Stimulated activated CD8-positive, alpha-beta memory T cell treated with anti-CD3 and anti-CD28 coated beads, Interleukin-15, amount 100 ng/mL, for 4 hours (primary cell): ENCODE measurements at places on chromosomes 6 and 20.

DNA sequence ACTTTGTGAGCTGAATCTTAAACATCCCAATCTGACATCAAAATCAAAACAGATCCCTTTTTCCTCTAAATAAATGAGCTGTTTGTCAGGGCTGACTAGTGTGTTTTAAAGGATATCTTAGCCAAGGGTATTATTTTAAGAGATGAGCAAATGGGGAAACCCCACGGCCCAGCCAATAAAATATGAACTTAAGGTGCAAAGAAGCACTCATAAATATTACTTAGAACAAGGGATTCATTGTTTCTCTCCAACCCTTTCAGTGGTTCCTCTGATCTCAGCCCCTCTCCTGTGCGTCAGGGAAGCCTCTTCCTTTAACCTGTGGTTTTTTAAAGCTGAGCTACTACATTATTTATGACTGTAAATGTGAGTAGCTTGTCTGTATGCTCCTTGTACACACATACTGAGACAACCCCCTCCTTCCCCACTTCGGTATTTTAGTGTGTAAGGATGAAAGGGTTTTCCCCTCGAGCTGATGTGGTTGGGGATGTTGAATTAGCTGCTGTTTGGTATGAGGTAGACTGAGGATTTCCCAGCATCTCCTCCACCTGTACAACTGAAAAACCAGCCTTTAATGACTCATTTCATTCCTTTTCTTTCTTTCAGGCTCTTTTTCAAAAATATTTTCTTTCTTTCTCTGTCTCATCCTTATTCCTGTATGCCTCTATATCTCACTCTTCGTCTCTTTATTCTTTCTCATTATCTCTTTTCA, 6.5 kb downstream of the BMP5 start:
- DNase-seq, result no peak

DNA sequence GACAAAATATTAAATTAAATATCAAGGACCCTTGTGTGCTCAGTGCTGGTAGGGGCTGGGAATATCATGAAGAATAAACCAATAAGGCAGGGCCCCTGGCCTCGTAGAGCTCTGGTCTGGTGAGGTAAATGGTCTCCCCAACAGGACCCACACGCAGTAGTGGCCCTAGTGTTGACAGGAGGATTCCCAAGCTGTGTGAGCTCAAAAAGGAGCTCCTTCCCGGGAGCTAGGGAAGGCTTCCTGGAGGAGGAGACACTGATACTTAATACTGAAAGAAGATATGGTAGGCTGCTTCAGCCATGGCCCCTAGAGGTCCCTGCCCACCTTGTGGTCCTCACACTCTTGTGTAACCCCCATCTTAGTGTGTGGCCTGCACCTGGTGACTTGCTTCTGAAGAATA, 209.1 kb downstream of the NFATC2 start:
- no peak for DNase-seq

GRCh38 chr6:93894521-93894920, 475.2 kb upstream of the EPHA7 start:
- no peak for DNase-seq

DNA sequence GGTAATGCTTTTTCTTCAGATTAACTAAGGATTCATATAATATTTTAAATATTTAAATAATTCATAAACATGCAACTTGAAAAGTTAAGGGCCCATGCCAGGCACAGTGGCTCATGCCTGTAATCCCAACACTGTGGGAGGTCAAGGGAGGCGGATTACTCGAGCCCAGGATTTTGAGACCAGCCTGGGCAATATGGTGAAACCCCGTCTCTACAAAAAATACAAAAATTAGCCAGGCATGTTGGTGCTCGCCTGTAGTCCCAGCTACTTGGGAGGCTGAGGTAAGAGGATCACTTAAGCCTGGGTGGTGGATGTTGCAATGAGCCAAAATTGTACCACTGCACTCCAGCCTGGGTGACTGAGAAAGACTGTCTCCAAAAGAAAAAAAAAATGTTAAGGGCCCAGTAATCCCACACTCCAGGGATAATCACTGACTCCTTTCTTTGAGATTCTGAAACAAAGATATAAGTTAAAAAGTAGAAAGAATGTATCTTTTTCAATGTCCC, 7.9 kb upstream of the RIN2 start:
- no peak for DNase-seq

- no peak for DNase-seq
Measured at GRCh38 chr6:1679688-1680068, 70.0 kb downstream of the FOXC1 start.

GRCh38 chr6:148177589-148178233, 164.9 kb upstream of the SASH1 start:
- DNase-seq, result no peak

GRCh38 chr6:142823256-142823902, 121.6 kb downstream of the HIVEP2 start:
- no peak for DNase-seq

DNA sequence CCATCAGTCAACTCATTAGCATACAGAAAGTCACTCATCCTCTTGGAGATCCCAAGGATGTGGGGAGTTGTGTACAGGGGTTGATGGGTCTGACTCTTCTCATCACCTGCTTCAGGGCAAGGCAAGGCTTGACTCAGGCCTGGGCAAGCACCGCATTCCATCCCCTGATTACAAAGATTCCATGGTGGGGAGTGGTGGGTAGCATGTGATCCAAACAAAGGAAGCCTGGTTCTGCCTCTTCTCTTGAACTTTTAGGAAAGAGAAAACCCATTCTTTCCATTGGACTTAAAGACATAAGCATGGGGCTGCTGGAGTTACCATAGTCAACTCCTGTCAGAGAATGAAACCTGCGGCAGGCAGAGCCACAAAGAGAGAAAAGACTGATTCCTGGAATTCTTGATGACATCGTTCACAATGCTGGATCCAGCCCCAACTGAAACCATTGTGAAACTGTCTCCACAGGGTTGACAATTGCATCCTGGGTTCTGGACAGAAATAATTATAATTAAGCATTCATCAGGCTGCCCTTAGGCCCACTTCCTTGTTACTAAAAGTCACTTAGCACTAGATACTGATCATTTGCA, 235.8 kb upstream of the KCNG1 start:
- no peak for DNase-seq

- DNase-seq, result no peak
Measured at GRCh38 chr20:18886756-18887155, 73.2 kb downstream of the SCP2D1 start.

DNA sequence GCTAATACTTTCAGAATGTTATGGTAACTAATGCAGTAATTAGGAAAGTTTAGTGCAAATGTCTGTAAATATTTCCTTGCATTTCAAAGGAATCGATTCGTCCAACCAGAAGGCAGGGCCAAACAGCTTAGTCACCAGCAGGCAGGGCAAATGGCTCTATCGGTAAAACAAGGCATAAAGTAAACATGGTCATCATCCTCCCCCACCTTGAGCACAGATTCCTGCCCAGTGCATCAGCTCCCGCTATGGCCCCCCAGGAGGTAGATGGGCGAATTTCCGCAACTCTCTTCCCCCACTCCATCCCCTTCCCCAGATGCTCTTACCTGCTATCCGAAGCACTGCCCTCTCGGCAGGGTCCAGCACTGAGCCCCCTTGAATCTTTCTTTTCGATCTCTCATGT, 103.8 kb upstream of the BEND6 start:
- DNase-seq, result no peak

DNA sequence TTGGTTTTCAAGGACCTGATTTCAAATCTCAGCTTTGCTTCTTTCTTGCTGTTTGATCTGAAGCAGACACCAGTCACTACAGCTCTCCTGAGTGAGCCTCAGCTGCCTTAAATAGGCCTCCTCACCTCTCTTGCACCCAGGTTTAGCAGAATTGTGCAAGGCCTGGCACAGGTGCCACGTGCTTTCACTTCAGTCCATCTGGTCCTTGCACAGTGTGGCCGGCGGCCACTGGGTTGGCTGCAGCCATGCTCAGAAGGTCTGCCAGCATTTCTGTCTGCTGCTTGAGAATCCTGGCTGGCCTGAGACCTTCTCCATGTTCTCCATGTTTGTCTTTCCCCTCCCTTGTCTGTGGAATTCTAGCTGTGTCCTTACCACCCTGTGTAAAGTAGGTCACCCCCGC, 14.5 kb upstream of the DAAM2 start:
- no peak for DNase-seq

- no peak for DNase-seq
Measured at GRCh38 chr6:139475646-139476045, 101.2 kb upstream of the CITED2 start.
